ENCODE measurements at places on chromosomes 3 and 15.

- no peak for DNase-seq
Observed at GRCh38 chr3:154122552-154122911, 1.3 kb downstream of the ARHGEF26 start.

- DNase-seq, result no peak
Observed at GRCh38 chr3:98136631-98137030, 6.1 kb downstream of the OR5H1 start.

- peak; percentile 94 for DNase-seq
Observed at GRCh38 chr3:8555113-8555661, 53.6 kb downstream of the LMCD1 start.

- DNase-seq, result no peak
Observed at GRCh38 chr3:51703068-51703760, 3.7 kb upstream of the GRM2 start.

GRCh38 chr3:28868897-28869296 lies 412.0 kb upstream of the RBMS3 start:
- DNase-seq, result no peak

- no peak for DNase-seq
Observed at GRCh38 chr3:190862209-190863118, at the start of gene GMNC. TSS of gene GMNC (minus strand) at chr3:190862694. CDS start at chr3:190862615, 79 bp downstream.

- no peak for DNase-seq
Observed at GRCh38 chr3:113054552-113054951, 63.8 kb downstream of the GTPBP8 start.

GRCh38 chr3:144058713-144059112 lies 87.1 kb downstream of the DIPK2A start:
- no peak for DNase-seq

GRCh38 chr3:186073641-186074040 lies 35.2 kb downstream of the ETV5 start:
- no peak for DNase-seq

DNA sequence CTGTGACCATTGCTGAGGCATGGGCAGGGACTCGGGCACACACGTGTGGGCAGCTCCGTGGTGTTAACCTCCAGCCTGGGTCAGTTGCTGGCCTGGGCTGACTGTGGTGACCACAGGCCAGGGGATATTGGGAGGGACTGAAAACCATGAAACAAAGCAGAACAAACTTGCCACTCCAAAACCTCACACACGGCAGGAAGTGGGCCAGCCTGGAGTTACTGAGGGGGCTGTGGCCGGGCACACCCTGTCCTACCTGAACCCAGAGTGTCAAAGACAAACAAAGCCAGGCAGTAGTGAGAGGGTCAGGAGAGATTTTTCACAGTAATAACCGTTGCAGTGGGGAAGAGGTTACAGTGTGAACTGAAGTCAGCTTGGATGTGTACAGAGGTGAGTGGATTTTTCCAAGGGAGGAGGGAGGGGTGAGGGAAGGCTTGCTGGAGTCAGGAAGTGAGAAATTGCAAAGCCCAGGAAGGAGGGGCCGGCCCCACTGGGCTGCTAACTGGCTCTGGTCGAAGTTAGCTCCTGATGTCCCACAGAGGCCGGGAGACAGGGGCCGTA lies 40.0 kb upstream of the ATP10A start:
- DNase-seq, result no peak

DNA sequence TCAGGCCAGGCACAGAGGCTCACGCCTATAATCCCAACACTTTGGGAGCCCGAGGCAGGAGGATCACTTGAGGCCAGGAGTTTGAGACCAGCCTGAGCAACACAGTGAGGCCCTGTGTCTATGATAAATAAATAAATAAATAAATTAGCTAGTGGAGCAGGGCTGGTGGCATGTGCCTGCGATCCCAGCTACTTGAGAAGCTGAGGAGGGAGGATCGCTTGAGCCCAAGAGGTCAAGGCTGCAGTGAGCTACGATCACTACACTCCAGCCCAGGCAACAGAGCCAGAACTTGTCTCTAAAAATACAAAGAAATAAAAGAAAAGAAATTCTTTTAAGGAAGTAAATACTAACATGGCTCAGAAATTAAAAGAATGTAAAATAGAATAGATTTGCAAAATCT lies 91.8 kb downstream of the LIPC start:
- DNase-seq, result no peak

DNA sequence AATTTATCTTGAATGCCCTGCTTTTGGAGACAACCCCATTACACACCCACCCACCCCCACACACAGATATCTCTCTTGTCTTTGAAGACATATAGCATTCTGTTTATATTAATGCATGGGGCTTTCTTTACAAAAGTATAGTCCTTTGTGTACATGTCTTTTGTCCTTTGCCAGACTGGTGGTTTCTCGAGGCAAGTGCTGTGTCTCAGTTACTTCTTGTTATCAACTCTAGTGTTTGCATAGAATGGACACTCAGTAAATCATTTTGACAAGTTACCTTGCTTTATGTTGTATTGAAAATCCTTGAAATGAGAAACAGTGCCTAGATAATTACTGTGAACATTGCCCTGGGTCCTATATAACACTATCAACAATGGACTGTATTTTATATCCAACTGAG lies 33.9 kb downstream of the KBTBD8 start:
- no peak for DNase-seq

Measured in astrocyte of the cerebellum (primary cell).